ENCODE measurements at places on chromosomes 2 and 18.

DNA sequence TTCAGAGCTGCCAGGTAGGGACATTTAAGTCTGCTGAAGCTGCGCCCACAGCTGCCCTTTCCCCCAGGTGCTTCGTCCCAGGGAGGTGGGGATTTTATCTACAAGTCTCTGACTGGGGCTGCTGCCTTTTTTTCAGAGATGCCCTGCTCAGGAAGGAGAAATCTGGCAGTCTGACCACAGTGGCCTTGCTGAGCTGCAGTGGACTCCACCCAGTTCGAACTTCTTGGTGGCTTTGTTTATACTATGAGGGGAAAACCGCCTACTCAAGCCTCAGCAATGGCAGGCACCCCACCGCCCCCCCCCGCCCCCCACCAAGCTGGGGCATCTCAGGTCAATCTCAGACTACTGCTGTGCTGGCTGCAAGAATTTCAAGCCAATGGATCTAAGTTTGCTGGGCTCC lies 458.1 kb upstream of the RAB12 start:
- DNase-seq, result no peak

DNA sequence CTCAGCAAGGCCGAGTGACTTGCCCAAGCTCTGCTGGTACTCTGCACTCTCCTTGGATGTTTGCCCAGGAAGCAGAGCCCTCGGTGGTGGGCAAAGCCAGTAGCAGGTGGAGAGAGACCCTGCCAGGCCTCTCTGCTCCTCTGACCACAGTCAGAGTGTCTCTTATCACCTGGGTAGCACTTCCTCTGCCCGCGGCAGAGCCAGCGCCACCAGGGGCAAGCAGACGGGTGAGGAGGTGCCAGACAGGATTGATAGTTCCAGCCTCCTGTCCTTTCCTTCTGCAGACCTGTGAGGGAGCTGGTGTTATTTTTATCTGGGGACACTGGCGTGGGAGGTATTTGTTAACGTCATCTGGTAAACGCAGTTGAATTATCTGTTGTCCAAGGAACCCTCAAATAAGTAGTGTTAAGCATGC lies 152.9 kb downstream of the SMAD7 start:
- no peak for DNase-seq

DNA sequence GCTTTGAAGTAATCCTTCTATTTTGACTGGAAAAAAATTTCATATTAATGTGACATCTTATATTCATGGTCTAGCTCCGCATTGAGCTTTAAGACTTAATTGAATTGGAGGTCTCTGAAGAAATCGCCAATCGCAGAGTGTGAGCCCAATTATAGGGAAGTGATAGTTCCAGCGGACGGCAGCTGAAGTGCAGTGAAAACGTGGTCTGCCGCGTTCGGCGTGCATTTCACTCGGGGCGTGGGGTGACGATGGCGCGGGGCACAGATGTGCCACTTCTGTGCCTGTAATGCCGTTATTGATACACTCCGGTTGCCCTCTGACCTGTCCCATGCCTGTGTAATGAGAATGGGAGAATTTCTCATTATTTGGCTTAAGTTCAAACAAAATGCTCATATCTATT lies 106.7 kb downstream of the TSHZ1 start:
- DNase-seq, result no peak

- no peak for DNase-seq
Measured at GRCh38 chr2:239762106-239762505, 263.0 kb downstream of the NDUFA10 start.

GRCh38 chr2:179393481-179393880 lies 128.8 kb upstream of the SESTD1 start:
- no peak for DNase-seq

DNA sequence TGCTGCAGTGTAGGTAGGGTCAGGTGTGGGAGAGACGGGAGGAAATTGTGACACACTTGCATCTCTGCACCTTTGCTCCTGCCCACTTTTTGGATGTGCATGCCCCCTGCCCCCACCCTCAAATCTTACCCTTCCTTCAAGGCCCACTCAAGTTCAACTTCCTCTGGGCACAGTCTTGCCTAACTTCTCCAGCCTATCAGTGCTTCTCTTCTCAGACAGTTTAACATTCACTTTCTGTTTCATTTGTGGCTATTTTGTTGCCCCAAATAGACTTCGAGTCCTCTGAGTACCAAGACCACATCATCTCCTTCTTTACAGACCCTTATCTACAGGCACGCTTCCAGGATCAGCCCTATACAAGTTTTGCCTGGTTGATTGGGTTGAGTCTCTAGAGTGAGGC lies 2.7 kb downstream of the ST8SIA5 start:
- DNase-seq, result no peak

DNA sequence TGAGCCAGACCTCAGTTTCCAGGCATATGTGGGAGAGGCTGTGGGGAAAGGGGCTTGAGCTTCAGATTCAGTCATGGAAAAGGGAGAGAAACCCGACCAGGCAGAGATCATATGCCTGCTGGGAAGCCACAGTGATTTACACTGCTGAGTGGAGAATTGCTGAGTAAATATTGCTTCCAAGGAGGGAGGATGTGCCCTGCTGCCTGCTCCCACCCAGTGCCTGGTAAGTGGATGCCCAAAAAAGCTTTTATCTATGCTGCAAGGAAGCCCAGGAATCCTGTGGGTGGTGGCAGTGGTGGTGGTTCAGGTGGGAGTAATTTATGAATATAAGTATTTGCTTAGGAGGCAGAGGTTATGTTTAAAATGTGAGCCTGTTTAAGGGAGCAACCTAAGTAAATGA lies 39.5 kb downstream of the INO80C start:
- no peak for DNase-seq

DNA sequence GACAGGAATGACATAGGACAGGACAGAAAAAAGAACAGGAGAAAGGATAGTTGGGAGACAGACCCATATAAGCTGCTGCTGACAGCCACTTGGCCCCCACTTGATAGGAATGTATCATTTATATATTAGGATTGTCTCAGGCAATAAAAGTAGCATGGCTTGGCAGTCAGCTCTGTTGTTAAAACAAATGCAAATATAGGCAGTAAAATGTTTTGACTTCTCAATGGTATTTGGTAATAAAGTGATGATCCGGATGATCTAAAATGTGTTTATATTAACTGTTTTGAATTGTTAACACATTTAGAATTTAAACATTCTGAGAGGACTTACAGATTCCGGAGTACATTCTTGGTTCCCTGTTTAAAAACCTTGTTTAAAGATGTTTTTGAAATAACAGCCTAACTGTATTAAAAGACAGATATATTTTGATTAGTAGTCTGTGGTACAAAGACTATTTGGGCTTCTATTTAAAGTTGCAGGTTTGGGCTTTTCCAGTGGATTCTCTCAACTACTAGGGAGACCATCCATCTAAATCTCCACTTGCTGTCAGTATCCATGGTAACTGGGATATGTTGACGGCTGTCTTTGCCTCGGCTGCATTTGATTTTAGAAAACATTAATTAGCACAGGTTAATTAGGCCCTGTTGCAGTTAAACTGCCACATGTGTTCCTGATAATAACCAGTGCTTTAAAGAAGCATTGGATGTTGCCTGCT lies 147.6 kb downstream of the ESCO1 start:
- DNase-seq, result no peak

DNA sequence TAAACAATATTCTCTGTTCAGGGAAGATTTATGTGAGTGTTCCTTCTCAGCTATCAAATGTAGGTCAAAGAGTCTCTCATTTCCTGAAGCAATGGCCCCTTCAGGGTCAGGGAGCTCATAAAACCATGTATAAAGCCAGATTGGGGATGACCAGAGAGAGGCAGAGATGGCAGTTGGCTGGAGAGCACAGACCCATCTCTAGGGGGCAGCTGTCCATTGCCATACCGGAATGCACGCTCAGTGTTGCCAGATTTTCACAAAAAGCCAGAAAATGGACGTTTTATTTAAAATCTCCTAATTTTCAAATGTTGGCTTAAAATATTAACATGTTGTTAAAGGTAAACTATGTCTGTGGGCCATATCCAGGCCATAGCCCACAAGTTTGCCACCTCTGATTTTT lies 1920.7 kb upstream of the CELF4 start:
- no peak for DNase-seq

GRCh38 chr2:222939208-222939856 lies 78.5 kb downstream of the ACSL3 start:
- peak; percentile 38 for DNase-seq

DNA sequence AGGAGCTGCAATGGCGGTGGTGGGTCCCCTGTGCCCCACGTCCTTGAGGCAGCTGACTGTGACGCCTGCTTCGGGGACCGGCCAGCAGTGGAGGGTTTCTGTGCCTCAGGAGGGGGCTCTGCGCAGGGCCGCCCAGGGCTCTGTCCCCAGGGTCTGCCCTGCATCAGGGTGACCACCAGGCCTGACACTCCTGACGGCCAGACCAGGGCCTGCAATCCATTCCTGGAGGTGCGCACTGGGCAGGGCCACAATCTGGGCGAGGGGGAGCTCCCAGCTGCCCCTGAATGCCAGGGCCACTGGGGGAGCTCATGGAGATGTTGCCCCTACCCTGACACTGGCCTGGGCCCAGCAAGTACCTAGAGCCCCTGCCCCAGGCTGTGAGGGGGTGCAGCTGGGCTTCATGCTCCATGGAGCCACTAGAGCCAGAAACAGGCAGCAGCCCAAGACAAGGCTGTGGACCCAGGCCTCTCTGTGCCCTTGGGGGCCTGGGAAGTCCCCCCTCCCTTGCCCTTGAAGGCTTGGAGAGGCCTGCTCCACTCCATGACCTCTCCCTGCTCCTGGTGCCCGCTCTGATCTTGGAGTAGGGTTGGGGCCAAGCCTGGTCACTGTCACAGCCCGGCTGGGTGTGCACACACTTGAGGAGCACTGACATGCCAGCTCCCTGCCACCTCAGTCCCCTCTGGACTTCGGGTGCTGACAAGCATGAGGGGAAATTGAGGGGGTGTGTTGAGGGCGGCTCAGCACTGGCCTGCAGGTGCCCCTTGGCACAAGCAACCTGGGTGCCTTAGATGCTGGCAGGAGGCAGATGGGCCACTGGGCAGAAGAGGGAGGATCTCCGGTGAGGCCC lies 55.9 kb downstream of the LDAH start:
- DNase-seq, result no peak

- DNase-seq, result no peak
Measured at GRCh38 chr18:76985156-76985950, 147.2 kb downstream of the MBP start.

- no peak for DNase-seq
Measured at GRCh38 chr2:140491876-140492275, 1638.9 kb downstream of the LRP1B start.

DNA sequence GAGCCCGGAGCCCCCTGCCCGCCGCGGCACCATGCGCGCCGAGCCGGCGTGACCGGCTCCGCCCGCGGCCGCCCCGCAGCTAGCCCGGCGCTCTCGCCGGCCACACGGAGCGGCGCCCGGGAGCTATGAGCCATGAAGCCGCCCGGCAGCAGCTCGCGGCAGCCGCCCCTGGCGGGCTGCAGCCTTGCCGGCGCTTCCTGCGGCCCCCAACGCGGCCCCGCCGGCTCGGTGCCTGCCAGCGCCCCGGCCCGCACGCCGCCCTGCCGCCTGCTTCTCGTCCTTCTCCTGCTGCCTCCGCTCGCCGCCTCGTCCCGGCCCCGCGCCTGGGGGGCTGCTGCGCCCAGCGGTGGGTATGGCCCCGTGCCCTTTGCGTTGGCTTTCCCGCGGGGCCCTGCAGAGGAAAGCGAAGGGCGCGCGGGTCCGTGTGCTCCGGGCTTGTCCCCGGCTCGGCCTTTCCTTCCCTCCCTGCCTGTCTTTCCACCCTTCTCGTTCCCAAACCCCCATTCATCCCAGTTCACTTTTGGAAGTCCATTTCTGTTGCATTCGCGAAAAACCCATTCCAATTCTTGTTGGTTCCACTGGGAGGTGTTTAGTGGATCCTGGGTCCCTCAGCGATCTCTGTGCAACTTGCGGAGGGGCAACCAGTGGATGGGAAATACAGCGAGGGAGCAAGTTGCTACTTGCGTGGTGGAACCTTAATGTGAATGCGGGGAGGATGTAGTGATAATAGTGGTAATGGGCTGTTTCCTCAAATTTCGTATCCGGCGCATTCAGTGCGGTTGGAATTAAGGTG lies 599 bp downstream of the ADAM23 start:
- DNase-seq, result peak; percentile 79

- DNase-seq, result no peak
Measured at GRCh38 chr18:79049506-79049905, 19.7 kb upstream of the ATP9B start.

- no peak for DNase-seq
Measured at GRCh38 chr18:51137891-51138290, 59.6 kb downstream of the MEX3C start.

GRCh38 chr2:230879891-230880290 lies 15.1 kb downstream of the ITM2C start:
- no peak for DNase-seq

DNA sequence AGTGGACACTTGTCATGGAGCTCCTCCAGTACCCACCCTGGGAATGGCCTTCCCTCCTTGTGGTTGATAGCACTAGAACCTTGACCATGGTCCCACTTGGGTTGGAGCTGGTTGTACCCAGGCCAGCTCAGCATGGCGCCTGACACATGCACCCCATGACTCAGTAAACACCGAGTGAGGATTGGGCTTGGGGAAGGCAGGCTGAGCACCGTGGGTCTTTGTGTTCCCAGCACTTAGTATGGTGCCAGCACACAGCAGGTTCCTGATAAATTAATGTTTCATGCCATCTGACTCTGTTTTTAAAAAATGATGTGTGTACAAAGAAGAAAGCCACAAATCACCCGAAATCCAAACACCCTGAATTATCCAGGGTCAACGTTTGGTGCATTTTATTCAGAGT lies 69.8 kb downstream of the CIB4 start:
- DNase-seq, result no peak

GRCh38 chr2:237344942-237345341 lies 69.0 kb downstream of the COL6A3 start:
- DNase-seq, result no peak

DNA sequence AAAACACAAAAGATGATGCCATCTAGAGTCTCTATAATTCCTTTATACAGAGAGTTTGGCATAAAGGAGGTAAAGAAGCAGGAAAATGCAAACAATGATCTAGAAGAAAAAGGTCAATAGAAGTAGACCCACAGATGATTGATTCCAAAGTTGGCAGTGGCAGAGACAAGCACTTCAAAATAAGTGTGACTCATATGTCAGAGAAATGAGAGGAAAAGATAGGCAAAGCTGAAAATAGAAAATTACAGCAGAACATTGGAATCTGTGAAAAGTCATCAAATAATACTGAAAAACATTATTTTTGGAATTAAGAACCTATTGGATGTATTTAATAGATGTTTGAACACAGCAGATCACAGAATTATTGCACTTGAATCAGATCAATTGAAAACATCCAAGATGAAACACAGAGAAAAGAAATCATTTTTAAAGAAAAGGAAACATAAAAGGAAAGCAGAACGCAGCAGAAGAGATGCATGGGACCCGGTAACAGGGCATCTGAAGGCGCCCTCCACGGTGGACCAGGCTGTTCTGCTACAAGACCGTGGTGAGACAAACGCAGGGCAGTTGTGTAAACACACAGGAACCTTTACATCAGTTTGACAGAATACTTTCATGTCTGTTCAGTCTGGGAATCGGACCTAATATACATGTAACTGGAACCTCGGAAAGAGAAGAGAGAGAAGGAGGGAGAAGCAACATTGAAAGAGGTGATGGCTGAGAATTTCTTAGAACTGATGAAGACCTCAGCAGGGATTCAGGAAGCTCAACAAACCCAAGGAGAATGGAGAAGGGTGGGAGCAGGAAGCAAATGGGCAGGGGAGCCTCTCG lies 74.6 kb upstream of the GPC1 start:
- no peak for DNase-seq

All from AG20443 (cell line).